Head of caudate nucleus (tissue), 42 donors: ENCODE measurements at places on chromosomes 1 and 21.

DNA sequence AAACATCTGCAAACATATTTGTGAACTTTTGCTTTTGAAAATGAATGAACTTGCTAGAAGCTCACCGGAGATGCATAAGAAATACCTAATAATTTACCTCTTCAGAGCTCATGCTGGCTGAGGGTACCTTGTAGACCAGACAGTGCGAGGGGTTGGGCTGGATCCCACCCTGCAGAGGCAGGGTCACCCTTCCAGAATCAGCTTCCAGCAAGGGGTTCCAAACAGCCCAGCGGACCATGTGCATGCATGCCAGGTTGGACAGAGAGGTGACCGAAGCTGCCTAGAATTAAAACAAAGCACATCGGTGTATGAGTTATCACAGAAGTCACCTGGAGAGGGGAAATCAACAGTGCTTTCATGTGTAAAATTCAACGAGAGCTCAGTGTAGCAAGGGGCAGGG lies 59.2 kb downstream of the NPHP4 start:
- no peak for DNase-seq

GRCh38 chr1:35668506-35668905 lies 27.2 kb upstream of the PSMB2 start:
- no peak for DNase-seq

- no peak for DNase-seq
Measured at GRCh38 chr21:33789697-33790096, 125.9 kb downstream of the ATP5PO start.

- no peak for DNase-seq
Measured at GRCh38 chr1:27570784-27571183, 33.2 kb downstream of the AHDC1 start.

DNA sequence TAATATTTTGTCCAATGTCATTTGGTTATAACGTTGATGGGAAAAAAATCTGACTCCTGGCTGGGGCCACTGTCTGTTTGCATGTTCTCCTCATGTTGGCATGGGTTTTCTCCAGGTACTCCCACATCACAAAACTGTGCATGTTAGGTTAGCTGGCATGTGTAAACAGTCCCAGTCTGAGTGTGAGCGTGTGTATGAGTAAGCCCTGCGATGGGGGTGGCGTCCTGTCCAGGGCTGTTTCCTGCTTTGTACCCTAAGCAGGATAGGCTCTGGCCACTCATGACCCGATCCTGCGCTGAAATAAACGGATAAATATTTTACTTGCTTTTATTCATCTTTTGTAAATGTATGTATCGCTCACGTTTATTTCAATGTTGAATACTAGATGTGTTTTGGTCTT lies 13.5 kb downstream of the EFCAB14 start:
- DNase-seq, result no peak

- no peak for DNase-seq
Measured at GRCh38 chr1:13664451-13664850, 35.5 kb upstream of the PRDM2 start.

- DNase-seq, result no peak
Measured at GRCh38 chr1:2629627-2630497, 3.0 kb downstream of the MMEL1 start.

GRCh38 chr1:3541936-3542335 lies 69.4 kb downstream of the MEGF6 start:
- no peak for DNase-seq
